ENCODE measurements at places on chromosomes 1 and 21. TPM values are rescaled to one million over a fixed set of nuclear protein-coding genes. Genes with fewer than 3 reads are reported as not detected.

DNA sequence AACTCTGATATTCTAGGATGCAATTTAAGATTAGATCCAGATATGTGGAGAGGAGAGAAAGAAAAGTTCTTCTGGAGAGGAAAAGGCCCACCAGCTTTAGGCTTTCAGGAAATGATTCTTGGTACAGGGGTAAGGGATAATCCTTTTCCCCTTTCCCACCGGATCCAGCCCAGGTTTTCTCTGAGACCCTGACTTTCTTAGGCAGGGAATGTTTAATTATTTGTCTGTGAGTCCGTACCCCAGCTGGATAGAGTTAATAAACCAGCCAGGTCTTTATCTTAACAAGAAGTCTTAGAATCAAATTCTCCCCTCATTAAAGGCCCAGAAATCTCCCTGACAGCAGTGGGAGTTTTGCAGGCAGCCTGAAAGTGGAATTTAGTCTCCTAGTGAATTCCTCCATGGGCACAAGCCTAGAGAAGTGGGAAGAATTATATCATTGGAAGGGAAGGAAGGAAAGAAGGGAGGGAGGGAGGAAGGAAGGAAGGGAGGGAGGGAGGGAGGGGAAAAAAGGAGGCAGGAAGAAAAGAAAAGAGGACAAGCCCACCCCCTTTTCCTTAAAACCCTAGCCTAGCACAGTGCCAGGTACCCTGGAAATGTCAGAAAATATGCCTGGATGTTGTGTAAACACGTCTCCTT is 189.0 kb downstream of the PLPP3 start:
- DNase-seq = no peak

- DNase-seq = no peak
These were observed 3.1 kb downstream of the FOXD3 start for GRCh38 chr1:63325279-63325985.

- DNase-seq = no peak
These were observed 100.9 kb downstream of the NAV1 start for GRCh38 chr1:201639826-201640225.

DNA sequence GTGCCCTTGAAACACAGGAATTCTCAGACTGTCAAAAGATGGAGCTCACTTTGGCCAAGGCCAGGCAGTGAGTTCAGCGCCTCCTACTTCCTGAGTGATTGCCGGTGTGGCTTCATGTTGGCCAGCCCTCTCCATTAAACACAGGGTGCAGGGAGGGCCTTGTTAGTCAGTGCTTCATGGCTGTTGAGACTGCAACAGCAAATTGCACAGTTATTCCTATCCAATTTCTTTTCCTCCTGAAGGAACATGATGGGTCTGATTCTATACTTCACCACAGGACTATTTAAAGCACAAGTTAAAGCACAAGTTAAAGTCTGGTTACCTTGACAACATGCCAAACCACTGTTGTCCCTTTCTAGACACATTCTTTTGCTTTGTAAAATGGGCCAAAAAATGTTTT is 156.6 kb downstream of the SIPA1L2 start:
- no peak for DNase-seq

- no peak for DNase-seq
These were observed 40.2 kb upstream of the SLC35D1 start for GRCh38 chr1:67094191-67094590.

- no peak for DNase-seq
These were observed 421.6 kb upstream of the PBX1 start for GRCh38 chr1:164137273-164137925.

- no peak for DNase-seq
These were observed 26.6 kb upstream of the MPZL1 start for GRCh38 chr1:167695147-167695546.

GRCh38 chr21:38841472-38841871 is 35.7 kb downstream of the ETS2 start:
- no peak for DNase-seq

DNA sequence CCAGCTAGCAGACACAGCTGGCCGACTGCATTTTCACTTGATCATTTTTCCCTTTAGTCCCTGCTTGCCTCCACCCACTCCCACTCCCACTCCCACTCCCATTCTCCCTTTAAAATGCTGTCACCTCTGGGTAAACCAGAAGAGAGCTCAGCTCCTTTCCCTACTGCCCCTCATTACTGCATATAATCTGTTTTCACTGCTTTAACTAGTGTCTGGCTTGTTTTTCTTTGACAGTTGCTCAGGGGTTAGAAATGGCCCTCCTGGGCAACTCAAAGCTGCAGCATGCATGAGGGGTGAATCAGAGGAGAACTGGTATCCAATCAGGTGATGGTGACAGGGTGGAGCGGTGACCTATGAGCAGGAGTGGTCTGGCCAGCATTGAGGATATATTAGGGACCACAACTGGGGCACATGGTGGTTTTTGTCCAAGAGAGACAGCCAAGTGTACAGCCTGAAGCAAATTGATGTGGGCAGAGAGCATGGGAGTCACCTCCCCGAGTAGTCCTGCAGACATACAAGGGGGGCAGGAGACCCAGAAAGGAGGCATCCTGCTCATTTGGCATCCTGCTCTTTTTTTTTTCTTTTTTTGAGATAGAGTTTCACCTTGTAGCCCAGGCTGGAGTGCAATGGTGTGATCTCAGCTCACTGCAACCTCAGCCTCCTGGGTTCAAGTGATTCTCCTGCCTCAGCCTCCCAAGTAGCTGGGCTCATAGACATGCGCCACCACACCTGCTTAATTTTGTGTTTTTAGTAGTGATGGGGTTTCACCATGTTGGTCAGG is 42.6 kb upstream of the SRSF10 start:
- DNase-seq = no peak

DNA sequence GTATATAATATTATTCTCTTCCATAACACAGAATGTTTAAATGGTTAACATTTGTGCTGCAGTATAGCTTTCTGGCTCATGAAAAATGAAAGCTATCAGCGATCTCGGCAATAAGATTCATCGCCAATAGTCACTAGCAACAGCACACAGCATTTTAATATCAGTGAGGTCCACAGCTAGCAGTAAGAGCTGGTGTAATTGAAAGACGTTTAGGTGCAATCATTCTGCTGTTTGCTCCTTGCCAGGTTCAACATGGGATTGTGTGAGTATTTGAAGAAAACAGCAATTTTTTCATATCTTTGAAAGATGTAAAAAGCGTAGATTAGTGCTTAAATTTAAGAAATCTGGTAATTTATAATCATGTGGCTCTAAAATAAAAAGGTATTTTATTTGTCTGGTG is 20.1 kb downstream of the PRKACB start:
- no peak for DNase-seq

DNA sequence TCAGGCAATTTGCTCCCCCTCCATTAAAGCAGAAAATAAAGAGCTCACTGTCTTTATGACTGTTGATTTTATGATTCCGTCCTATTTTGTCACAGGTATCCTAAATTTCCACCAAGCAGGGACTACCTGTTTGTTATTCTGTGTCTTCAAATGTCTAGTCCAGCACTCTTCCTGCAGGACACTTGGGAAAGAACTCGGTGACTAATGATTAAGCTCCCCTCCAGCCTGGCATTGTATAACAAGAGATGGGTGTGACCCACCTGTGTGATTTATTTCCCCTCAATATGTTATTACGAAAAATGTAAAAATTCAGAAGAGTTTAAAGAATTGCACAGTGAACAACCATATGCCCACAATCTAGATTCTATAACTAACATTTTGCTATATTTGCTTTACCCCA is 42.9 kb upstream of the LRRN2 start:
- no peak for DNase-seq

DNA sequence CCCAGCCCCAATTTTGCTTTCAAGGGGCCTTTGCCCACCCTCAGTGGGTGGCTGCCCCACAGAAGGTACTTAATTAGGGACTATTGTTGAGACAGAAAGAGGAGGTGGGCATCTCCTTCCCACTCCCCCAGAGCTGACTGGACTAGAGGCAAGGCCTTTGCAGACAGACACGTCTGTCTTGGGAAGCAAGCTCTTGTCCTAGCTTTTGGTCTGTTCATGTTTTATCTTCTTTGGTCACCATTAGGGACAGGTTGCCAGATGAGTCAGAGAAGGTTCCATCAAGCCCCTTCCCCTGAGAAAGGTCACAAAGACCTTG is 27.7 kb downstream of the PTAFR start:
- peak; percentile 14 for DNase-seq

- DNase-seq = no peak
These were observed 10.9 kb upstream of the VAMP3 start for GRCh38 chr1:7760245-7760644.

DNA sequence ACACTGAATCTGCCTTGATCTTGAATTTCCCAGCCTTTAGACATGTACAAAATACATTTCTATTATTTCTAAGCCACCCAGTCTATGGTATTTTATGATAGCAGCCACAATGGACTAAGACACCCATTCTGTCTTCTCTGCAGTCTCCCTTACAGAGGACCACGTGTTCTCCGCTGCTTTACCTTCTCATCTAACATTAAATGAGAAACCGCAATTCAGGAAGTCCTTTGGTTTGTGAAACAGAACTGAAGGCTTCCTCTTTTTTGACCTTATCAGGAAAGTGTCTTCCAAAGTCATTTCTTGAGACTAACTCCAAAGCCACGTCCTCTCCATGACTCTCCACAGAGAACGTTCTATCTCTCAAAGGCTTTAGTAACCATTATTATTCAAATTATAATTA is 560.1 kb downstream of the OMA1 start:
- no peak for DNase-seq

GRCh38 chr1:81690676-81691453 is 109.9 kb upstream of the ADGRL2 start:
- no peak for DNase-seq

DNA sequence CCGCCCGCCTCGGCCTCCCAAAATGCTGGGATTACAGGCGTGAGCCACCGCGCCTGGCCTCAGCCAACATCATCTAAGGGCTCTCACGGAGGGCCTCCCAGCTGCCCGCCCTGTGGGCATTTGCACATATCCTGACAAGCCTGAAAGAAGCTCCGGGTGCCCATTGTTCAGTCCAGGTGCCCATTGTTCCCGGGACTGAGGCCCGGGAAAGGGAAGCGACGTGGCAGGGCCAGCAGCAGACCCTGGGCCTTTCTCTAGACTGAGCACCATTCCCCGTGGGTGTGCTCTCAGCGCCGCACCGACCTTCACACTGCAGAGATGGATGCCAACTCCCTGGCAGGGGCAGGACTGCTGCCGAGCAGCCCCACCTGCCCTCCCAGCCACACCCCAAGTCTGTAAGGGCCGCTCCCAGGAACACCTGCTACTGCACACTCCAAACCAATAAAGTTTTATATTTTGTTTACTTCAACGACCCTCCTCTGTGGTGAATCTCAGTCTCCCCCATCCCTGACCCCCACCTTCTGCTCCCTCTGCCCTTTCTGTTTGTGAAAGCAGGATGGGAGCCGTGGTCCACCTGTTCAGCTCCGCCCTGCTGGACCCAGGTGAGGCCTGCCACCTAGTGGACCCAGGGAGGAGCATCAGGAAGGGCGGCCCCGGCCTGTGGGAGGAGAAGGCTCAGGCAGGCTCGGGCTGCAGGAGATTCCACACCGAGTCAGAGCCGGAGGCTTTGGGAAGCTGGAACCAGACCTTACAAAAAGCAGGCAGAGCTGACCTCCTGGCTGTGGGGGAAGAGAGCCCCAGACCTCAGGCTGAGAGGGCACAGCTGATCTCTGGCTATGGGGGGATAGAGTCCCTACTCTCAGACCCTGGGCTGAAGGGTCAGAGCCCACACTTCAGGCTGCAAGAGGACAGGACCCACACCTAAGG is 1.1 kb upstream of the TMEM82 start:
- peak; percentile 92 for DNase-seq

DNA sequence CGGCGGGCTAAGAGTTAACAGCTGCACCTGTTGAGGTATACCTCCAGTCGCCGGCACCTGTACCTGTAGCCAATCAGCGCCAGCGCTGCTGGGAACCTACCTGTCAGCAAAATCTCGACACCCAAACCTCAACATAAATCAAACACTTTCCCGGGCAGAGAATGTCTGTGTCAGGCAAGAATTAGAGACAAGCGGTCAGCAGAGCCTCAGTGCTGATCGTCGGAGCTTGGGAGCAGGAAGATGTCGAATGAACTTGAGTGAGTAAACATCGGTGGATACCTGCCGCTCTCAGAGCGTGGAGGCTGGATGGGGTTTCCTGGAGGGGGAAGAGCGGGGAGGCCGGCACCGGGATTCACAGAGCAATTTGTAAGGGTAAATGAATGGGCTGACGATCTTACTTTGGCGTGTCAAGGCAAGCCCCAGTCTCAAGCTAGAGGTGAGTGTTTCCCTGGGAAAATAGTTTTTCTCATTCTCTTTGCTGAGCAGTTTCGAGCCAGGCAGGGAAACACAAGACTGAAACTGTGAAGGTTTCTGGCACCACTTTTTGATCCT is at the start of gene GRHL3:
Gene GRHL3, plus strand, starts transcription at position 46 of the 552 bp plus-strand sequence. Its CDS starts 195 bp downstream, at position 241.
- no peak for DNase-seq

DNA sequence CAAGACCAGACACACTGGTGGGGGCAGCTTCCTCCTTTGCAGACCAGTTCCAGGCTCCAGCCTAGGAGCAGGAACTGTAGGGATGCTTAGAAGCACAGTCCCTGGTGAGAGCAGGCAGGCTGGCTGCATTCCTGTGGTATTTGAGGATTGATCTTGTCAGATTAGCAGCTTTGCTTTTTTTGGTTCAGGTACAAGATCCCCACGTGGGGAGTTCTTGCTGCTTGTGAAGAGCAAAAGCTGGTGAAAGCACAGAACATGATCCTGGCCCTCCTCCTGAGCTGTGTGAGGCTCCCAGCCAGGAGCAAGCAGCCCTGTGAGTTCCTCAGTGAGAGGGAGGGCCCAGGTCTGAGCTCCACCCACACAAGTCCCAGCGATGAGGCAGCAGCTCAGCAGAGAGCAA is 75.3 kb upstream of the ARTN start:
- no peak for DNase-seq

DNA sequence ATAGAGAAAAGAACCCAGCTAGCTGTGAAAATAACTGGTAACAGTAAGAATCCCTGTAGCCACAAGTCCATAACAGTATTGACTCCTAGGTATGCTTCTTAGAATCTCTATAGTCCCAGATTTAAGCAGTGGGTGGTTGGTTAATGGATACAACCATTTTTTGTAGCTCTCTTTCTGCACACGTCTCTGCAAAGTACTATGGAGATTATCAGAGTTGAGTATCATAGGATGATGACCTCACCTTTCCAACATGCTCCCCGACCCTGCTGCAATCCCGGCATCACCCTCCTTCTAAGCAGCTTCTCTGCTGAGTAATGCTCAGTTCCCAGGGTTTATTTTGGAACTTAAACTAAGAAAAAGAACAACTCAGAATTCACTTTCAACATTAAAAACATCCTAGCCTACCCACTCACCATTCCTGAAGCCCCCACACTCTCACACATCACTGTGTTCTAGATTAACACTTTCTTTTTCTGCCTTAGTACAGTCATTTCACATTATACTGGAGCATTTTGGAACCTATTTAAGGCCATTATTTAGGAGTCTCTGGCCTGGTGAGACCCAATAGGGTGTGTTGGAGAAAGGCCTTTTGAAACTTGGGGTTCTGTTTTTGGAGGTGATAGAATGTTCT is 2.7 kb downstream of the MLLT11 start:
- DNase-seq = no peak

GRCh38 chr1:110084227-110085078 is 14.0 kb upstream of the ALX3 start:
- DNase-seq = peak; percentile 85

TSPEAR gene
- total RNA-seq = not detected

ERG gene
- total RNA-seq = 51.7 TPM

MAP10 gene
- total RNA-seq = 3.7 TPM

HAO2 gene
- total RNA-seq = 0.25 TPM

ANKRD65 gene
- 2.7 TPM for total RNA-seq

NBPF4 gene
- total RNA-seq = not detected

ABL2 gene
- 20.6 TPM for total RNA-seq

OR2AK2 gene
- 0.49 TPM for total RNA-seq

ITLN2 gene
- total RNA-seq = not detected

Data from spleen (tissue), 13 donors.